Stromal cell of bone marrow (primary cell): ENCODE measurements at places on chromosomes 12 and 14.

- no peak for DNase-seq
These were observed 45.8 kb upstream of the EIF5 start for GRCh38 chr14:103288076-103288766.

GRCh38 chr12:25877446-25877845 lies 81.0 kb upstream of the RASSF8 start:
- no peak for DNase-seq

- DNase-seq, result no peak
These were observed 3.5 kb downstream of the HMGA2 start for GRCh38 chr12:65827827-65828231.

- DNase-seq, result no peak
These were observed 9.2 kb upstream of the KLRG1 start for GRCh38 chr12:8980137-8980536.

DNA sequence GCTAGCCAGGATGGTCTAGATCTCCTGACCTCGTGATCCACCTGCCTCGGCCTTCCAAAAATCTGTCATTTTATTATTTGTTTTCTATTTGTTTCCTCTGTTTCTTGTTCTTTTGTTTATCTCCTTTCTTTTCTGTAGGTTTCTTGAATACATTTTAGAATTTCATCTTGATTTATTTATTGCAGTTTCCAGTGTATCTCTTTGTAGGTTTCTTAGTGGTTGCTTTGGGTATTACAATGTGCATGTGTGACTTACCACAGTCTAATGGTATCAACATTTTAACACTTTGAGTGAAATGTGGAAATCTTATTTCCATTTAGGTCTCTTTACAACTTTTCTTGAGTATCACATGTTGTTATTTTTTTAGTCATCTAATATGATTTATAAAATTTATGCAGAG lies 29.9 kb upstream of the MUCL1 start:
- no peak for DNase-seq

DNA sequence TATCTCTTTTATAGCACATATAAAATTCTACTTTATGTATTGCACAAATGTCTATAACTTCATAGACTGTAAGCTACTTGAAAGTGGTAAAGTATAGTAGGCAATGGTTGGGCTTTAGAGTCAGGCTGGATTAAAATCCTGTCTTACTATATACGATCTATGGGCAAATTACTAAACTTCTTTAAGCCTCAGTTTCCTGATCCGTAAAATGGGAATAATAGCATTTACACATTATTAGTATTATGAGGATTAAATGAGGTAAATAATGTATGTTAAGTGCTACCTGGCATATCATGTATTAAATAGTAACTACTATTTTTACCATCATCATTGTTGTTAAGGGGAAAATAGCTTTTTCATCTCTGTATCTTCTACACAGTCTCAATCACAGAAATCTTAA lies 14.4 kb downstream of the POLE2 start:
- DNase-seq, result no peak

- DNase-seq, result no peak
These were observed 73.4 kb upstream of the CLEC14A start for GRCh38 chr14:38329246-38329645.

GRCh38 chr14:97539411-97539795 lies 742.2 kb downstream of the VRK1 start:
- no peak for DNase-seq

- DNase-seq, result no peak
These were observed 513.0 kb downstream of the TMEM121 start for GRCh38 chr14:106039400-106039799.
